ENCODE measurements at places on chromosomes 4 and X.

- no peak for DNase-seq
These were observed 407.0 kb downstream of the BCOR start for GRCh38 chrX:39690541-39691415.

DNA sequence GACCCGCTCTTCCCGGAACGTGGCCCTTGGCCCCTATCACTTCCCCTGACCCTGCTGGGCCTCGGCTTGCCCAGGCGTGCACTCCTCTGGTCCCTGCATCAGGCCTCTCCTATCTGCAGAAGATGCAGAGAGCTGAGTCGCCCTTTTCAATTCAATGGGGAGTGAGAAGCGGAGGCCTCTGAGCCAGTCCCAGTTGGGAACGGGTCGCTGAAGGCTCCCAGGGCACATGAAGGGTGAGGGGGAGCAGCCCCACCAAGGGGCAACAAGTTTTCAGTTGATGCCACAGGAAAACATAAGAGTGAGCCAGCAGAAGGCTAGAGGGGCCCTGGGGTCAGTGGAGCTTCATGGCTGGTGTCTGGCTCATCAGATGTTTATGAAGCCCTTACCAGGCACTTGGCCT is 17.1 kb downstream of the PSAPL1 start:
- DNase-seq: no peak

DNA sequence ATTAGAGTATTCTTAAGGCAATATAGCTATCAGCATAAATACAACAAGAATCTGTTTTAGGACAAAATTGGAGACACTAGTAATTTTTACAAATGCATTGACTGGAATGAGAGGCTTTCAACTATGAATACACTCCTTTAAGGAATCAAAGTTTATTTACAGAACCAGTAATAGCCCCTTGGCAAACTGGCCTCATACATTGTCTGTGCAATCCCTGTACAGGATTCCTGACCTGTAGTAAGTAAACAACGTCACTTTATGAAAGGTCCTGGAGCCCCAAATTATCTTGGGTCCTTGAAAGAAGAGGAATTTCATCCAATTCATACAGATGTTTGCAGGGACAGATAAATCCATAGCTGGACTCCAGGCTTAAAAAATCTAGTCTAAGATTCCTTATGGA is 25.4 kb upstream of the CXCL3 start:
- DNase-seq: no peak

GRCh38 chrX:44873415-44874276 is 658 bp downstream of the KDM6A start:
- DNase-seq: no peak

GRCh38 chr4:126541820-126542219 is 1090.9 kb upstream of the INTU start:
- DNase-seq: peak; percentile 38

DNA sequence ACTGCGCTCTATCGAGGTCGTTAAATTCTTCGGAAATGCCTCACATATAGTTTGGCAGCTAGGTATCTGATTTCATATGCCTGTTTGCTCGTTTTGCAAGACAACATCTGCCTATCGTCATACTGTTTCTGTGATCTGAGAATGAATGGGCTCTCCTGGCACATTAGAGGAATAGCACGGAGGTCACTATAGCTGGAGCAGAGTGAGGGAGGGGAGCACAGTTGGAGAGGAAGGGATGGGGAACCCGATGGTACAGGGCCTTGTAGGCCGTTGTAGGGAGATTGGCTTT is 552 bp downstream of the IKBKG start:
- no peak for DNase-seq

DNA sequence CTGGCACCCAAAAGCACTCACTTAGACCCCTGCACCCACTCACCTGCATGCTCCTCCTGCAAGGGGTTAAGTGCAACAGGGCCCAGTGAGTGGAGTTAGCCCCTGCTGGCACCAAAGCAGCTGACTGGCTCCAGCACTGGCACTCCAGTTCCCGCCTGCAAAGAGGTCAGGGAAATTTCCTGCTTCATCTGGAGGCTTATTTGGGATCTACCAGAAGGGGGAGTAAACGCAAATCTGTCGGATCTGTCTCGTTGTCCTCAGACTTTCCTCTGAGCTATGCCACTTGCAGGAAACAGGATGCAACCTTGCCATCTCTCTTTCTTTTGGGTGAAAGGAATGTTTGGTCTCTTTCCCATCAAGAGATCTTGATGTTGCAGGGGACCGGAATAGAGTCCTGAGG is 435.6 kb downstream of the PCDH10 start:
- no peak for DNase-seq

Measured in DMS 273 treated with DMSO at 0.1 percent for 48 hours (cell line).